ENCODE measurements at places on chromosomes 1 and 21.
A peak's percentile ranks its signal among the peaks of the same experiment; 100 is the strongest.

- no peak for DNase-seq
These were observed 26.2 kb upstream of the A3GALT2 start for GRCh38 chr1:33346927-33347649.

- no peak for DNase-seq
These were observed 170.2 kb downstream of the DYRK1A start for GRCh38 chr21:37536616-37537278.

GRCh38 chr1:31216016-31216415, 23.7 kb downstream of the NKAIN1 start:
- no peak for DNase-seq

DNA sequence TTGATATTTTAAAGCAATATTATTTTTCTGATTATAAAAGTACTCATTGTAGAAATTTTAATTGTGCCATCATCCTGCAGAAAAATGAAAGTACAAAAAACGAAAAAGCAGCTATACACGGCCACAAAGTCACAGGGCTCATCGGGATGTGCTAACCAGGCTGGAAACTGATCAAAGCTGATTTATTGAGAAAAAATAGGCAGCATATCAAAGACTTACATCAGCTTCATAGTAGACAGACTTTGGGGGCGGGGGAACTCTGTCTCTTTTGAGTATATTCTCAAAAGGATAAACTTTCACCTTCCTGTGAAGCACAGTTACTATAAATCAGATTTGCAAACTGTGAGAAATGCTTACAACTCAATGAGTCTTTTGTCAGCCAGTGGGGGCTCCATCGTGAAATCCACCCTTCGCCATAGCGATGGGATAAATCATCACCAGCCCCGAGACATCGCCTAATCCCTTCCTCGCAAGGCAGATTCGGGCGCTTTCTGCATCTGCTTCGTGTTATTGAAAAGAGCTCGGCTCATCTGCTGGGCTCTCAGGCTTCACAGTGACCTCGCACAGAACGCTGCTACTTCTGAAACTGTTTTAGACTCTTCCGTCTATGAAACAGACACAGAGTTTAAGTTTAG, 69.2 kb upstream of the ERG start:
- DNase-seq = no peak

DNA sequence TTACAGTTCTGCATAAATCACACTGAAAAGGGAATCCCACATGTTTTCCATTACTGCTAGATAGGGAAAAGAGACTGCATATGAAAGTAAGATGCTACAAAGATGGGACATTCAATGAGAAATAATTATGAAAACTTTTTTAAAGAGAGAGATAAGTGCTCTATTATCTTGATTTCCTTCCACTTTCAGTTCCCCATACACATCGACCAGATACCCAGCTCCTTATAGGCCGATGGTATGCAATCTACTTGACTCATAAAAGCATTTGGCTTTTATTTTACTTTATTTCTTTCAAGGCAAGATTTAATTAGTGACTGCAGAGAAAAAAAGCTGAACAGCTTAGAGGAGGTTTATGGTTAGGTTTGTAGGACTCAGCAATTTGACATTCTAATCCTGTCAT, 13.1 kb downstream of the BRINP2 start:
- no peak for DNase-seq

DNA sequence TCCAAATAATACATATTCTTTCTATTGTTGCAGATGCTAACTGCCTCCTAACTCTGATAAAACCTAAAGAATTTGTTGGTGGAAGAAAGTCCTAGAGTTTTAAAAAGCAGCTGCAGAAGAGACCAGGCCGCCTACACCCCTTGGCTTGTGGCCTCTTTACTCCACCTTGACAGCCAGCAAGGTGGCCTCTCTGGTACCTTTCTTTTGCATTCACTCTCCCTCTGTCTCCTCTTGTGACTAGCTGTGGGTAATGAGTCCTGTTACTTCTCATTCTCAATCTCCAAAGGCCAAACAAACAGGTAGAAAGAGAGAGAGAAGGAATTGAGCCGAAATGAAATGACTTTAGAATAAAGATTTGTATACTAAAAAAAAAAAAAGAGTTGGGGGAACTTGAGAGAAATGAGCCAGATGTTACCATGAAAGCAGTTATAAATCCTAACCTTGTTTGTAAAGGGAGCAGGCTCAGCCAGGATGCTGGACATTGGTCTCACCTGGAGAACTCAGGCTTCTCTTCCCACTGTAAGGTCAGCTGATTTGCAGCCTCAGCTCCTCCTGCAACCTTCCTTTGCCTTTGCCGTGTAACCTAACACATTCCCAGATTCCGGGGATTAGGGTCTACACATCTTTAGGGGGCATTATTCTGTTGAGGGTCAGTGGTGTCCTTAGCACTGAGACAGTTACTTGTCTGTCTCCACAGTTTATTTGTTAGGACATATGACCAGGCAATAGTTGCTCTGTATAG, 164.1 kb upstream of the IRF2BP2 start:
- no peak for DNase-seq

GRCh38 chr1:238177960-238178645, 287.4 kb upstream of the ZP4 start:
- DNase-seq = no peak

- no peak for DNase-seq
These were observed 159.1 kb downstream of the NFIA start for GRCh38 chr1:61241411-61241838.

- no peak for DNase-seq
These were observed 74.1 kb upstream of the FAM20B start for GRCh38 chr1:178951600-178951999.

DNA sequence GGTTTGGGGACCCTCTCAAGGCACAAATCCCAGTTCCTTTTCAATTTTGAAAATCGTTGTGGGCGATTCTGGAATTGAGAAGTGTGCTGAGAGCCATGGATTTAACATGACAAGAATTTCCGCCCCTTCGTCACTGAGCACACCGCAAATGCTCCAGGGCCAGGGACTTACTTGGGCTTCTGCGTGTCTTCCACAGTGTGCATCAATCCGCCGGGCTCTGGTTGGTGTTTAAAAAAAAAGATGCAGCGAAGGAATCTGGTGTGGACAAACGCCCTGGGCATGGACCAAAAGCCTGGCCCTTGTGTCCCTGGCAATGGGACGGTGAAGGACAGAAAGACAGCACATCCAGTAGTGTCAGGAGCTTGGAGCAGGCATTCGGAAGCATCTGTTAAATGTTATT, 696 bp upstream of the CLDN14 start:
- no peak for DNase-seq

DNA sequence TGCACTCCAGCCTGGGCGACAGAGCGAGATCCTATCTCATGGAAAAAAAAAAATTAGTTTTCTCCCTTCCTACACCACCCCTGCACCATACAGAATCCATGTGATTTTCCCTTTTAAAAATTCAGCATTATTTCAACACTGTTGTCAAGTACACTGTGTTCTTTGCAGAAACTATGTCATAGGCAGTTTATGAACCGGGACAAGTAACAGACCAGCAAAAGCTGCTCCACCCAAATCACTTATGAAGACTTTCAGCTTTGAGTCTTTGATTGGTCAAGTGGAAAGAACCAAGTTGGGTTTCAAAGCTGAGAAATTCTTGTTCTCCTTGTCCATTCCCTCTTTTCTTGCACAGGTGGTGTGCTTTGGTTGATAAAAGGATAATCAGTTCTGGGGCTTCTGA, 173.0 kb downstream of the CDC7 start:
- no peak for DNase-seq

GRCh38 chr1:232655746-232656085, 25.8 kb upstream of the SIPA1L2 start:
- DNase-seq = no peak

DNA sequence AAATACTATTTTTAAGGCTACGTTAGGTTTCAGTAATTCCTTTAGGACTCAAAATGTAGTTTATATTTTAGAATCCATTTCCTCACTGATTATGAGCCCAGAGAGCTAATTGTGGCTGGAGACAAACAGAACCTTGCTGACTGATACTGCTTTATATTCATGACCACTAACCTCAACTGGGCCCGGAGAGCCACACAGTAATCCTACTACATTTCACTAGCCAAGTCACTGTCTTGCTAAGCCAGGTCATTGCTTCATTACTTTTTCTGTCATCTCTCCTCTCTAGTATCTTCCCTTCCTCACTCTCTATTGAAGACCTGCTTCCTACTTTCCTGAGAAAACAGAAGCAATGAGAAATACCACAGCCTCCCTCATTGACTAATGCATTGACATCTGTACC, 24.7 kb downstream of the IL23R start:
- no peak for DNase-seq

DNA sequence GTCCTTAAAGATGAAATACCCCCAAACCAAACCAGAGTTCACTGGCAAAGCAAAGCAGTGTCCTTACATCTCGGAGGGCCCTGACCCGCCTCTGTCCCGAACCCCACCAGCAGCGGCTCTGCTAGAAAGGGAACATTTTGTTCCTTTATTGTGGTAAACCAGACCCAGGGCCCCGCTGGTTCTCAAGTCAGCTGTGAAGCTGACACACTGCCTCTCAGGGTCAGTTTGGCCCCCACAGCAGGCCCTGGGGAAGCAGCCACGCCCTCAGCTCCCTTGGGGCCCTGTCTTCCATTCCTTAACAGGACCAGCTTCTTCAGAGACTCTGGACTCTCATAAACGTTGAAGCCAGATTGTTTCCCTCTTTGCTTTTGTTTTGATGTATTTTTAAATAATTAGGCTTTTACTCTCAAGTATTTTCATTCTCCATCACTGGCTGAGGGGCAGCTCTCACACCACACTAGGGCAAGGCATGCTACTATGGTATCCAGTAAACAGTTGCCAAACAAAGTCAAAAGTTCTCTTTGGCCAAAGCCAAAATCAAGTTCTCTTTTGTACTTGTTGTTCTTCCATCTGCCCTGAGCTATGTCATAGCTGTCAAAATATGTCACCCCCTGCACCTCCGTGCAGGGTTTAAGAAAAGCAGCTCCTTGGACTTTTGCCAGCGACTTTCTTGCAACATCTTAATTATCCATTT, 61.1 kb upstream of the ANGPTL1 start:
- DNase-seq = no peak

GRCh38 chr21:17738176-17738953, 80.8 kb downstream of the C21orf91 start:
- no peak for DNase-seq

DNA sequence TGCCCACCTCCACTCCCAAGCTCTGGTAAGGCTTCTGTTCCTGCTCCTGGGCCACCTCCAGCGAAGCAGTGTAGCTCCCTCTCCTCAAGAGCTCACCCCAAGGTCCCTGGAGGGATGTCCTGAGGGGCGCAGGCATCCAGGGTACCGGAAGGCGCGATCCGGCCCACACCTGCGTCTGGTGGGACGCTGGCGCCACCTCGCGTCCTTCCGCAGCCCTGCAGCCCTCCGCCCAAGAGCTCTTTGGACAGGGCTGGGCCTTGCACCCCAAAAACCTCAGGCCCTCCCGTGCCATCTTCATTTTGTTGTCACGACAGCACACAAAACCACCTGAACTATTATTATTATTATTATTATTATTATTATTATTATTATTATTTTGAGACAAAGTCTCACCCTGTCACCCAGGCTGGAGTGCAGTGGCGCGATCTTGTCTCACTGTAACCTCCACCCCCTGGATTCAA, 49.2 kb upstream of the PAX7 start:
- DNase-seq = peak; percentile 29

DNA sequence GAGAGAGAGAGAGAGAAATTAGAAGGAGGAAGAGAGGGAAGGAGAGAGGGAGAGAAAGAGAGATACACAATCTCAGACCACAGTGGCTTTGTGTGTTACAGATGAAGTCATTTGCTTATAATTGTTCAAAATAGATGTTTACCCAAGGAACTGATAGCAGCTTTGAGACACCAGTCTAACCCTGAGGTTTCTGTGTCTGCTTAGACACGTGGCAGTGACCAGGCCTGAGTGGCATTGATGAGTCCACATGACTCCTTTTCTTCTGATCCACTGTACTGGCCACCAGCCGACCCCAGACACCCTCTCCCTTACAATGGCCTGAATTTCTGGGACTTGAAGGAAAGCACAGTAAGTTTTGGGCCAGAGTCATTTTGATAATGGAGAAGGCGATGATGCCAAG, 104.9 kb downstream of the DUSP10 start:
- no peak for DNase-seq

- DNase-seq = no peak
These were observed 9.5 kb upstream of the GSTM3 start for GRCh38 chr1:109750241-109750882.

DNA sequence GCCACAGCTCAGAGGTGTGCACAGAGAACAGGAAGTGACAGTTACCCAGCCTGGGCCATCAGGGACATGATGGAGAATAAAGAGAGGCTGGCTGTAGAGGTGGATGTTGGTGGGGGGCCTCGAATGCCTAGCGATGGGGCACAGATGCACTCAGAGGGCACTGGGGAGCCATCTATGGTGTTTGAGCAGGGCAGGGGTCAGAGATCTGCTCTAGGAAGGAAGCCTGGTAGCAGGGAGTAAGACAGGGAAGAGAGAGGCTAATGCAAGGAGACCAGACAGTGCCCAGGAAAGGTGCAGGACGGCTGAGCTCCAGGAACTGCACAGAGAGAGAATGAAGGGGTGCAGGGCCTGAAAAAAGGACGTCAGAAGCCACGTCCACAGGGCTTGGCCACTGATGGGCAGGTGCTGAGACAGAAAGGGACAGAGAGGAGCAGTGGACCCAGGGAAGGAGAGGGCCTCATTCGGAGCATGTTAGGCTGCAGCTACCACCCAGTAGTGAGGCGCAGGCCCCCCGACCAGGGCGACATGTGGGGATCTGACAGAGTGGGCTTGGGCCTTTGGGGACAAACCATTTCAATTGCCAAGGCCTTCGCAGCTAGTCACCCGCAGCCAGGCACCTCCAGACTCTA, 1.1 kb upstream of the KCNAB2 start:
- no peak for DNase-seq

- DNase-seq = no peak
These were observed 21.8 kb downstream of the PPFIA4 start for GRCh38 chr1:203048086-203048485.

DNA sequence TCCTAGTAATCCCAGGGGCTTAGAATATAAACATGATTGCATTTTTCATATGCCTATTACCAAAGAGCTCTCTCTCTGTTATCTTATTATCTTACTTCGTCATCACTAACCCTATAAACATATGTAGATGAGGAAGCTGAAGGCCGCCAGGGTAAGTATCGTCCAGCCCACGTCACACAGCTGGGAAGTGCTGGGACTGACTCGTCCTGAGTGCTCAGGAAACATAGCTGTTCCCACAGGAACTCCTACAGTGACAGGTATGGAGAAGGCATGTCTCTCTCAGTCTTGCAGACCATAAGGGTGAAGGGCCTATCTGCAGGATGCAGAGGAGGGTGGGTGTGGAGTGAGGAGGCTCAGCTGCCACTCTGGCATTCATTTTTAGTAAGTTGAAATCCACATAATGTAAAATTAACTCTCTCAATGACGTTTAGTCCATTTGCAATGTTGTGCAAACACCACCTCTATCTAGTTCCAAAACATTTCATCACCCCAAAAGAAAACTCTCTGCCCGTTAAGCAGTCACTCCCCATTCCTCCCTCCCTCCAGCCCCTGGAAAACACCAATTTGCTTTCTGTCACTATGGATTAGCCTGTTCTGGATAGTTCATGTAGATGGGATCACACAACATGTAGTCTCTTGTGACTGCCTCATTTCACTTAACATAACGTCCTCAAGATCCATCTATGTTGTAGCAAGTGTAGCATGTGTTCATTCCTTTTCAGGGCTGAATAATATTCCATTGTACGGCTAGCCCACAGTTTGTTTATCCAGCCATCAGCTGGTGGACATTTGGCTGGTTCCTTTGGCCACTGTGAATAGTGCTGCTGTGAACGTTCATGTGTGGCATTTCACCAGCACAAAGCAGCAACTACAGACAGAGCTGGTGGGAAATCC, 68.3 kb downstream of the TCP10L start:
- DNase-seq = no peak
